ENCODE measurements at places on chromosomes 1 and 21.

DNA sequence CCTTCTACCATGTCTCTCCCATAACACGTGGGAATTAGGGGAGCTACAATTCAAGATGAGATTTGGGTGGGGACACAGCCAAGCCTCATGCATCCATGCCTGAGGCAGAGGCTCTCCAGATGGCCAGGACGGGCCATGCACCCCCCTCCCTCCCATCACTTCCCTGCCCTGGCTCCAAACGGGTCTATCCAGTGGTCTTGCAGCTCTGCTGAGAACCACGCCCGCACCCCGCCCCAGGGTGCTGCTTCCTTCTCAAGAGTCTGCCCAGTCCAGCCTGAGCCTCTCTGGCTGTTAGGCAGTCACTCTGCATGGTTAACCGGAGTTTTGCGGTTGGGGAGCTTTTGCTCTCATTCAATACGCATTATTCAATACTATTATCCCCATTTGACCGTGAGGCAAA, 131.5 kb upstream of the TMEM51 start:
- no peak for DNase-seq

GRCh38 chr1:101112051-101112780, 86.6 kb upstream of the DPH5 start:
- no peak for DNase-seq

- no peak for DNase-seq
These were observed 14.7 kb upstream of the IRF2BP2 start for GRCh38 chr1:234624724-234625117.

- DNase-seq, result no peak
These were observed 663.9 kb downstream of the PTPRU start for GRCh38 chr1:29900104-29900679.

DNA sequence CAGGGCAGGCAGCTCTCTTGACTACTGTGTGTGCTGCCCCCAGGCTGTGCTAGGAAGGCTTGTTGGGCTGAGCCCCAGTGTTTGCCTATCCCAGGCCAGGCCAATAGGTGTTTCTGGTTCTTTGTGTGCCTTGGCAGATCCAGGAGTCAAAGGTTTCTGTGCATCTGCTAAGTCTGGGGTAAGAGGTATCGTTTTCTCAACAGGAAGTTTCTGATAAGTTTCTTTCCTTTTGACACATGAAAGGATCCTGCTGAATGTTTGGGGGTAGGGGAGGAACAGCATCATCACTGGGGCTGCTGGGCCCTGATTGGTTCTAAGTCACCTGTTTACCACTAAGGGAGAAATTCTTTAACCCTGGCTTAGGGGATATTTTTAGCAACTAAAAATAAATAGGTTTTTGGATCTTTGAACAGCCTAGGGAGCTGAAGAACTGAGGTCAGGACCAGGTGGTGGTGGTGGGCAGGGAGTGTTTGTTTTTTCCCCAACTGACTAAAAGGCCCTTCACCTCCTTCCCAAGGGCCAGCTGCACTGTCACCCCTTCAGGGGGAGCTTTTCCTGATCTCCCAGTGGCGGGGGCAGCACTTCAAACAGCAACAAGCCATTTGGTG, 85.1 kb downstream of the KCNN3 start:
- peak; percentile 16 for DNase-seq

DNA sequence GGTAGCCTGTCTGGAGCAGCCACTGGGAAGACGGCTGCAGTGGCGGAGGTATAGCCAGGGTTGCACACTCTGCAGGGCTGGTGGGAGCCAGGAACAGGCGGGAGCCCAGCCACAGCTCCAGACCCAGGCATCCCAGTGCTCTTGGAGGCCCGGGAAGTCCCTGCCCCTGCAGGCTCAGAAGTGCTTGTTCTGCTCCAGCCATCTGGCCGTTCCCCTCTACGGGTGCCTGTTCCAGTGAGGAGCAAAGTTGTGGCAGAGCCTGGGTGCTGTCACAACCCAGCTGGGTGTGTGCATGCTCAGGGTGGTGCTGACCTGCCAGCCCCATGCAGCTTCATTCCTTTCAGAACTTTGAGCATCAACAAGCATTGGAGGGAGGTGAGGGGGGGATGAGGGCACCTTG, 31.7 kb upstream of the BACE2 start:
- no peak for DNase-seq

- DNase-seq, result no peak
These were observed 4.4 kb downstream of the NTPCR start for GRCh38 chr1:232954594-232955365.

DNA sequence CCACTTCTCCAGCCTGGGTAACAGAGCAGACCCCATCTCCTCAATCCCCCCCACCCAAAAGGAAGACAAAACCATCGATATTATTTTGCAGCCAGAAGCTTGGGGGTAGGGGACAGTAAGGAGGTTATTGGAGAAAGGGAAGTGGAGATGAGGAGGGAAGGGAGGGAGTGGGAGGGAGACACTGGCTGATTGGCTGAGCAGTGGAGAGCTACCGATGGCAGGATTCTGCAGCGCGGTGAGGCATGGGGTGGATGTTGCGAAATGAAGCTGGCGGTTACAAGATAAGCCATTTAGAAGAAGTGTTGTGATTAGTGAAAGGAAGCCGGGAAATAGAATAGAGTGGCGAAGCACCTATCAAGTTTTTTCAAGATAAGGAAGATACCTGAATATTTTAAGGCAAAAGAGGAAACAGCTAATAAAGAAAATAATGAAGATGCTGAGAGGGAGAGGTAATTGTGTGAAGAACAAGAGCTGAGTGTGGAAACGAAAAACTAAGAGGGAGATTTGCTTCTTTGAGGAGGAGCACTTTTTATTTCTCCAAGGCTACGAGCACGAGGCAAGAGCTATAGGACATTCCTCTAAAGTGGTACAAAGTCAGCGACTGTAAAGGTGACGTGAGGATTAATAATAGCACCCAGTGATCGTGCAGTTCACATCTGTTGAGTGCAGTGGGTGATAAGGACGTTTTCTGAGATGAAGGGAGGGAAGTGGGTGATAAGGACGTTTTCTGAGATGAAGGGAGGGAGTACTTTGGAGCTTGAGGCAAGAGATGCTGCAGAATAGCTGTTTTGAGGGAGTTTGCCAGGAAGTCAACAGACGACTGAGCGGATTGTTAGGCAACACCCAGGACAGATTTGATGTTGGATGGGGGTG, 103.2 kb upstream of the KIF26B start:
- peak; percentile 2 for DNase-seq

DNA sequence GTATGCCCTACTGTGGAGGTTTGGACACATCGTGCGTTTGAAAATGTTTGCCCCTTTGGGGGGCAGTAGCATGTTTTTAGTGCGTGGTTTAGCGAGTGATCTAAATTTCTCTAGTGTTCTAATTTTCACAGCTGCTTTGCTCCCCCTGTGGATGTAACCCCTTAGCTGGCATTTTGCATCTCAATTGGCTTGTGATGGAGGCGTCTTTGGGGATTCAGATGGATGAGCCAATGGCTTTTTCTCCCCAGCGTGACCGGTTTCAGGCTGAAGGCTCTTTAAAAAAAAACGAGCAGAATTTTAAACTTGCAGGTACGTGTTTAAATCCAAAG, 836 bp downstream of the CDC7 start:
- no peak for DNase-seq

- DNase-seq, result no peak
These were observed 29.3 kb upstream of the DISP1 start for GRCh38 chr1:222785529-222785928.

DNA sequence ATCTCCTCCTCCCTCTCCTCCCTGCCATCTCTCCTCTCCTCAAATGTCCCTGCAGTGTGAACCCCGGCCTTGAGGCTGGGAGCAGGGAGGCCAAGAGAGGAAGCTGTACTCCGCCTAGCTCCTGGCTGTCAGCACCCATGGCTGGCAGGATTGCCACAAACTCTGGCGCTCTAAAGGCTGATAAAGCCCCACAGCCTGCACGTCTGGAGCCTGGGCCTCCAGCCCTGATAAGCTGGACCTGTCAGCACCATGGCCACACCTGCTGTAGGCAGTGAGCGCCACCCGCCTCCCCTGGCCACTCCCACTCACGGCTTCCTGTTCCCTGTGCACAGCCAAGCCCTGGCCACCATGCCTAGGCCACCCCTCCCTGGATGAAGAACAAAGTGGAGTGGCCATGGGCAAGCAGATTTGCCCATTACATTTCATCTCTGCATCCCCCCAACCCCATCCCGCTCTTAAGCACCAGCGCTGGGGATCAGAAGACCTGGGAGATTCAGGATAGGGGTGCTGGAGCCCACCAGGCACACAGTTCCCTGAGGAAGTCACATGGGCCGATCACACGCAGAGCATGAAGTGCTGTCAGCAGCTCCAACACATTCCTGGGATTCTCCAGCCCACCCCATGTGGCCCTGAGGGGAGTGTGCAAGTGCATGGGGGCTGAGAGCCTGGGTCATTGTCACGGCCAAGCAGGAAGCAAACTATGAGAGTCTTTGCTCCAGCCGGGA, 24.2 kb upstream of the NPPB start:
- DNase-seq, result no peak

DNA sequence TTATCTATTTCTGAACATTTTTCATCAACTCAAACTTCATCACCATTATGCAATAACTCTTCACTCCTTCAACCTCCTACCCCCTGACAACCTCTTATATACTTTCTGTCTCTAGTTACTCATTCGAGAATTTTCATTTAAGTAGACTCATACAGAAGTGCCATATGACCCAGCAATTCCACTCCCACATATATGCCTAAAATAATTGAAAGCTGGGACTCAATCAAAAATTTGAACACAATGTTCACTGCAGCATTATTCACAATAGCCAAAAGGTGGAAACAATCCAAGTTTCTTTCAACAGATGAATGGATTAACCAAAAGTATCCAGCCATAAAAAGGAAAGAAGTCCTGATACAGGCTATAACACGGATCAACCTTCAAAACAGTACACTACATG, 24.1 kb downstream of the COL11A1 start:
- no peak for DNase-seq
